Muscle of back (tissue), 13 donors: ENCODE measurements at places on chromosomes 4 and X.

- no peak for DNase-seq
Measured at GRCh38 chr4:15455290-15455689, 14.4 kb upstream of the CC2D2A start.

DNA sequence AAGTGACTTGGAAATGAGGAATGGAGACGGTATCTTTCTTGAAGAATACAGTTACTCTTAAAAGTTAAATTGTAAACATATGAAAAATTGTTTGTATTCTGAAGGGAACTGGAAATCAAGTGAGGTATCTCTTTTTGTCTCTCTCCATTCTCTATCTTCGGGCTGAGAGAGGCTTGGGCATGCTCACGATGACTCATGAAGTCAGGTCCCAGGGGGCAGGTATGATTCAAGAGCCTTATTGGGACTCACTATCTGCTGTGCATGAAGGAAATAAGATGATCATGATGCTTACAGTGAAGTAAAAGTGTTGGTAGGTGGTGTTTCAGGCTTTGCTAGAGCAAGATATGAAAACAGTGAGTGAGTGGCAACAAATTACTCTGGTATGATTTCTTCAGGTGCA is 200.4 kb upstream of the PITX2 start:
- no peak for DNase-seq

GRCh38 chr4:120481756-120482155 is 415.1 kb upstream of the MAD2L1 start:
- DNase-seq = peak; percentile 9

DNA sequence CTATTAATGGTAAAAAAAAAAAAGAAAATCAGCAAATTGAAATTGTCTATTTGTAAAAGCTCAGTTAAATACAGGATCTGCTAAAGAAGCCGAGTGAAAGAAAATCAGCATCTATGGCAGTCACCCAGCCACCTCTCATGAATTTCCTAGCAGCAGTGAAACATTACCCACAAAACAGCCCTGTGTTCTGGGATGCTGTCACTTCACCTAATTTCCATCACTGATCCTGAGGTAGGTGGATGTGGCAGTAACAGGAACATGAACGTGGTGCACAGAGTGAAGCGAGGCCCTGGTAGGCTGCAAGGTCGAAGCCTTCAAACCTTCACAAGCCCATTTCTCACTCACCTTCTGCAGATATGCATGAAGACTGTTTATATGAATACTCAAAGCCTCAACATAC is 65.2 kb downstream of the RXFP1 start:
- no peak for DNase-seq

DNA sequence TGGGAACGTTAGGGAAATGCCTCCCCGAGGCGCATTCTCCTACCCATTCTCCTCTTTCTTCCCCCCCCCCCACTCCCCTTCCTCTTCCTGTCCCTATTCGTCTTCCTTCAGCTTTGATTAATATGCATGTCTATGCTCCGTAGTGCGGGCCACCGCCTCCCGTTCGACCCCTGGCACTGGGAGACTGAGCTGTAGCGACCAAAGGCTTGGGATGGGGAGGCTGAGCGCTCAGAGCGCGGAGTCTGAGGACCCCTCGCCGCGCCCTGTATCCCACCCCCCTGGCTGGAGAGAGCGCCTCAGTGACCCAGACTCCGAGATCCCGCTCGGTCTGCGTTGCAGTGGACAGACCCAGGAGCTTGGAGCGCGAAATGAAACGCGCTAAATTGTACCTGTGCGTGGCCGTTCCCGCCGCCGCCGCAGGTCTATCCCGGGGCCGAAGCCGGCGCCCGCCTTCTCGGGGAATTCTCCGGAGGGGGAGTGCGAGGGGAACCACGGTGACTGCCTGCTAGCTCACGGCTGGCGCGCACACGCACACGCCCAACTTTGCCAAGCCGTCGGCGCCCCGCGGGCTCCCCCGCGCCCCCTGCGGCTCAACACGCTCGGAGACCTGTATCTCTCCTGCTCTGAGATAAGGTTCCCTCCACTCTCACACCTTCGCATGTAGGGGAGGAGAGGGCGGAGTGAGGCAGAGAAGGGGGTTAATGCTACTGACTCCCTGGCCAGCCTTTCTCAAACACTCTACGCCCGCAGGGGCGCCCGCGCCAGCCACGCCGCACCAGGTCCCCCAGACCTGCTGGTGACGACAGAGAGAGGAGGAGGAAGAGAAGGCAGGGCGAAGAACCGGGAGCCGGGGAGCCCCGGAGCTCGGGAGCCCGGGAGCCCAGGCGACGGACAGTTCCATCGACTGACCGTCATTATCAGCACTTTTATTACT is 1.5 kb upstream of the PTCHD1 start:
- no peak for DNase-seq

GRCh38 chr4:128725405-128726055 is 84.0 kb upstream of the JADE1 start:
- no peak for DNase-seq

GRCh38 chr4:47990145-47990544 is 26.3 kb downstream of the CNGA1 start:
- DNase-seq = no peak

- DNase-seq = no peak
Measured at GRCh38 chr4:53557669-53558064, 33.6 kb downstream of the LNX1 start.

GRCh38 chr4:73741031-73741749 is 821 bp downstream of the CXCL8 start:
- no peak for DNase-seq

DNA sequence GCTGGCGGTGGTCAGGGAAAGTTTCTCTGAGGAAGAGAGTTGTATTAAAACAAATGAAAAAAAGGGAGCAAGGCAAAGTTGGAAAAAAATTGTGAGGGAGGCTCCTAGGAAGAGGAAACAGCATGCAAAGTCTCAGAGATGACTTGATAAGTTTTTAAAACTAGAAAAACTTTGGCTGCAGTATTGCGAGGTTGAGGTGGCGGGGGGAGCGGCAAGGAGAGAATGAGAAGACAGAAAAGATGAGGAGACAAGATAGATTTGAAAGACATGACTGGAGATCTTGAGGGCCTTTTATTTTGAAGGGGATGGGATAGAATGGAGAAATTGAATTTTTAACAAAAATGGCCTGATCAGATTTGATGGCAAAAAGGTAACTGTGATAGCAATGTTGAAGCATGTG is 4.8 kb upstream of the UBE2D3 start:
- no peak for DNase-seq

DNA sequence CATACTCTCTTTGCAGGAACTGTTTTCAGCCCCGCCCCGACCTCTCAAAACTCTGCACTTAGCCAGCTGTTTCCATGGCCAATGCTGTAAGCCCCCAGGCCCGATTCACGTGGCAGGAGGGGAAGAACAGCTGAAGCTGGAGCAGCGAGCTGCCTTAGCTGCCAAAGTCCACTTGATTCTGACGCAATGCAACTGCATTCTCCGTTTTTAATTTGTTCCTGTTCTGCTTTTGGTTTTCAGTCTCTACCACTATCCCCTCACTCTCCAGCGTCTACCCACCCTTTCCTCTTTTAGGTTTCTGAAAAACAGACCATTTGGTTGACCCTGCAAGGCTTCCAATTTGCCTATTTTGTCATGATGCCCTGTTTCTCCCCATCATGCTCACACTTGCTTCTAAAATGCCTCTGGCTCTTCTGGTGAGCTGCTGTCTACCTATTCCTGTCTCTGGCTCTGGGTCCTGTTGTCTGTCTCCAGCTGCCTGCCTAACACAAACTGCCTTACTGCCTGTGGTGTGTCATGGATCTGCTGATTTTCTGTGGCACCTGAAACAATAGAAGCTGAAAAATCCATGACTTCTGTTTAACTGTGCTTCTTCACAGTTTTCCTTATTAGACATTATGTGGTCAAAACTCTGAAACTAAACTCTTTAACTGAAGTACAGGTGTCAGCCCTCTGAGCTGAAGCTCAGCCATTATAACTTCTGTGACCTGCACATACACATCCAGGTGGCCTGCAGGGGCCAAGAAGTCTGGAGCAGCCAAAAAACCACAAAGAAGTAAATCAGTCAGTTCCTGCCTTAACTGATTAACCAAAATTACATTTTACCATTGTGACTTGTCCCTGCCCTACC is 160.5 kb upstream of the AGTR2 start:
- DNase-seq = peak; percentile 64

DNA sequence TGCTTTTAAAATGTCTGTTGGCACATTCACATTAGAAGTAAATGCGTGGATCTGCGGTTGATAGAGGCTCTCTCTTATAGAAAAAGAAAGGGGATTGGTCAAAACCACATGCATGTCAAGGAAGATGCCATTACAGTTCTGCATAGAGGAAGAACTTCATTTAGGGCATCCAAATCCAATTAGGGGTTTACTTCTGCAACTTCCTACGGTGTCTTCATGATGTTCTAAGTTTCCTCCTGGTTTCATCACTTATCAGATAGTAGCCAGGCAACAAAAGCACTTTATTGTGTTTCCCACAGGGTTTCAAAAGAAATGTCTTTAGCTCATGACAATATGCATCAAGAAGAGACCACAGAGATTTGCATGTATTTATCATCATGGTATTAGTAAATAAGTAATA is 136.0 kb upstream of the HPGD start:
- DNase-seq = no peak

DNA sequence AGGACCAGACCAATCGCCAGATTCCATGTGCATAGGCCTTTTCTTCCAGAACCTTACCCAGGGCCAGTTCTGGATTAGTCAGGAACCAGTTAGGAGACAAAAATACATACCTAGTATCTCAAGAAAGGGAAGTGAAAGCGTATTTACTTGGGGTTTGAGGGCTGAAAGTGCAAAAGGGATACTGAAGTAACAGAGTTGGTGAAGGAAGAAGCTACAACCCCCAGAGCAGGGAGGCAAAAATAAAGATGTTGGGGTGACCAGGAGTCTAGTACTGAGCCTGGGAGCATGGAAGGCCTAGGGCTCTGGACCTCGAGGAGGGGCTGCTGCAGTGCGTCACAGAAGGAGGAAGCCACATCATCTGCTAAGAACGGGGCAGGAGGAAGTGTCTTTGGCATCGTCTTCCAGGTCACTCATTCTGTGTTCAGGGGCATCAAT is 38.3 kb downstream of the TKTL1 start:
- no peak for DNase-seq

DNA sequence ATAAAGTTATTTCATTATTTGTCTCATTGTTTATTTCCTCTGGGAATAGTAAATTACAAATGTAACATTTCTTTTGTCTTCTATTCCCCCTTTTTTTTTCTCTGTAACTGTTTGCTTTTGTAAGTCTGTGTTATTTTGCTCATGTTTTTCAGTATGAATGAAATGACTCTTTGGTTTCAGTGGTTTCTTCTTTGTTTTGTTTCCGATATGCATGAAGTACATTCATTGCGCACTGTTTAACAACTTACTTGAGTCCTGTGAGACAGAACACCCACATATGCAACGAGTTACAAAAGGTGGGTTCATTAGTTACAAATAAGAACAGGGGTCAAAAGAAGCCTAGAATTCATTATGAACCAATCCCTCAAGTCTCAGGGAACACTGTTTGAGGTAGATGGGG is 175.0 kb upstream of the UGT8 start:
- DNase-seq = no peak

- no peak for DNase-seq
Measured at GRCh38 chr4:73103799-73104503, 34.4 kb upstream of the COX18 start.

- DNase-seq = peak; percentile 19
Measured at GRCh38 chr4:18749391-18749790, 727.8 kb upstream of the LCORL start.

- no peak for DNase-seq
Measured at GRCh38 chr4:113090954-113091353, 41.5 kb downstream of the ANK2 start.

DNA sequence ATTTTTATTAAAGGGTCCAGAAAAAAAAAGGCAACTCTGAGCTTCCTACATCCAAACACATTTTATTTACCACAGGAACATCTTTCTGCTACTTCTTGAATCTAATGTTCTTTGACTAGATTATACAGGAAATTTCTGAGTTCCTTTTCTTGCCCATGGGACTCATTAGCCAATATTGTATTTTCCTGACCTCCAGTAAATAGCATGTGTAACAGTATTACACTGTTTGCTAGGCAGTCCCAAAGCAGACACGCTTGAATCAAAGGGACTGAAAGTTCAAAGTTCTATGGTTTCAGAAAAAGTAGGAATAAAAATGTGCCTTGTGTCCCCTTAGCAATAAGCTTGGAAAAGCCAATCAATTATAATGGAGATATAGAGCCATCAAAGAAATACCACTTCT is 57.4 kb downstream of the MOSPD2 start:
- DNase-seq = peak; percentile 11

DNA sequence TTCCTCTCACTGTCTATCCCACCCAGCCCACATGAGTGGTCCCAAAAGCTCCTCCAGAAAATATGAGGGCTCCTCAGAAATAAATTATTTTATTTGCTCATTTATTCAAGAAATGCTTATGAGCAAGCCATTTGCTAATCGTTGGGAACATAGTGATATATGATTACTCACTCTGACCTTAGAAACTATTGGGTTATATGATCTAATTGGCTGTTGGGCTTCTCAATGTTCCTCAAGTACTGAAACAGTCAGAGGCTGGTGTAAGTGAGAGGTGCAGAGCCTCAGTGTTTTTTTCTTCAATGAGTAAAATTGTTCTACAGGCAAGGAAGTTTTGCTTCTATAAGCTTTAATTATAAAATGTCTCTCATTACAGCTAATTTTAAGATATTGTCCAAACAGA is 893.8 kb upstream of the INTU start:
- DNase-seq = no peak

- no peak for DNase-seq
Measured at GRCh38 chr4:188811121-188811520, 671.9 kb downstream of the TRIML1 start.

GRCh38 chrX:142999199-142999701 is 26.5 kb upstream of the SPANXN4 start:
- DNase-seq = no peak

- peak; percentile 60 for DNase-seq
Measured at GRCh38 chr4:186936496-186937375, 213.1 kb upstream of the FAT1 start.

DNA sequence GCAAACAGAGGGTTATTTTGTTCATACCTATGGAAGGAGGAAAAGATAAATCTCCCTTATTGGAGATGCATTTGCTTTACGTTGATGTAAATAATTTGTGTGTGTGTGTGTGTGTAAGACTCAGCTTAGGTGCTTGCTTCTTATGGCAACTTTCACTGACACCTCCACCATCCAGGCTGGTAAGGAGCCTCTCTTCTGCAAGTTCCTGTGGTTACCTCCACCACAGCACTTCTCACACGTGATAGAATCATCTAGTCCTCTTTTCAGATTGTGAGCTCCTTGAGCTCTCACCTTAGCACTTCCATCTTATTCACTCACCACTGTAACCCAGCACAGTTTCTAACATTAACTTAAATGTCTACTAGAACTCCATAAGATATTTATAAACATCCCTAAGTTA is 553.7 kb downstream of the FGF13 start:
- DNase-seq = no peak
